ENCODE measurements at places on chromosomes 12 and 14.

DNA sequence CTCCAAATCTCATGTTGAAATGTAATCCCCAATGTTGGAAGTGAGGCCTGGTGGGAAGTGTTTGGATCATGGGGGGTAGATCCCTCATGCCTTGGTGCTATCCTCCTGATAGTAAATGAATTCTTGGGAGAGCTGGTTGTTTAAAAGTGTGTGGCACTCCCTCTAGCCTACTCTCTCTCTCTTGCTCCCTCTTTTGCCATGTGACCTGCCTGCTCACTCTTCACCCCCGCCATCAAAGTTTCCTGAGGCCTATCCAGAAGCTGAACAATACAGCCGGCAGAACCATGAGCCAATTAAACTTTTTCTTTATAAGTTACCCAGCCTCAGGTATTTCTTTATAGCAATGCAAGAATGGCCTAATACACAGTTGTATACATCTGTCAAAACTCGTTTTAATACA lies 62.5 kb downstream of the BCL2L14 start:
- no peak for DNase-seq

GRCh38 chr12:115504306-115505290 lies 772.9 kb downstream of the MED13L start:
- no peak for DNase-seq

DNA sequence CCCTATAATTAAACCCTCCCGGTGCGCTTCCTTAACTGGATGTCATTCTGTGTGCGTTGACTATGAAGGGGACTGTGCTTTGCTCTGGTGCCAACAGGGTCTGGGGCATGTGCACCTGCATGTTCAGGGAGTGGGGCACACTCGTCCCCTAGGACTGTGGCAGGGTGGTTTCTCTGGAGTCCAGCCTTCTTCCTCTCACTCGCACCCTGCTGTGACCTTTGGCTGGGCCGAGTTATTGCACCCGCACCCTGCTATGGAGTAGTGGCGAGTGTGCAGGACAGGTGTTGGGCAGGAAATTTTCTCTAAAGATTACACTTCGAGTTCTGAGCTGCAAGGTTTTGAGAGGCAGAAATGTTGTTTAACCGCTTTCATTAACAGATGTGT lies 138.9 kb downstream of the PLXNC1 start:
- peak; percentile 21 for DNase-seq

DNA sequence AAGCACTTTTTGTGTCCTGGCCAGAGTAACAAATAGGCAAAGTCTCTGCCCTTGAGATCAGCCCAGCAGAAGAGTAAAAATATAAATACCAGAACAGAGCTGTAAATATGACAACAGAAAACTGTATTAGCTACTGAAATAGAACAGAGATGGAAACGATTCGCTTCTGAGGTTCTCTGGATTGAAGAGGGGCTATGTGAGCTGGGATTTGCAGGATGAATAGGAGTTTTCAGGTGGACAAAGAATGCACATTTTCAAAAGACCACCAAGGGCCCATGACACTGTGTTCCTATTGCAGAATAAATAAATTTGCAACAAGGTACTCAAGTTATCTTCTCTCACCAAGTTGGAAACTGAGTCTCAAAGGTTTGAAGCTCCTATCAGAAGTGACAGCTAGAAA lies 176.6 kb downstream of the BCL11B start:
- no peak for DNase-seq

DNA sequence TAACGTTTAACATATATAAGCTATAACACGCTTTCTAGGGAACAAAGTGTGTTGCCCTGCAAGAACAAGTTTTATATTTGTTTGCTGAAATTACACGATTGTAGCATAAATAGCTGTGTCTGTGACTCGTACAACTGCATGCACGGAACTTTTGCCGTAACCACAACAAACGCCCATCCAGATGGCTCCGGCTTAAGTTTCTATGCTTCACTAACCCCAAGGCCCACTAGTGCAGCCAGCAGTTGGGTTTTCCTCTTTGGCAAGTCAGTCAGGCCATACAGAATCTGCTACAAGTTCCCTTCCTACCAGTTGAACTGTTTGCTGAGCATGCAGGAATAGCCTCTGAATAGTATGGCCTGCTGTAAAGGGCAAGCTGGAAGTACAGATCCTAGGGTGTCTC lies 12.1 kb downstream of the CSRP2 start:
- no peak for DNase-seq

DNA sequence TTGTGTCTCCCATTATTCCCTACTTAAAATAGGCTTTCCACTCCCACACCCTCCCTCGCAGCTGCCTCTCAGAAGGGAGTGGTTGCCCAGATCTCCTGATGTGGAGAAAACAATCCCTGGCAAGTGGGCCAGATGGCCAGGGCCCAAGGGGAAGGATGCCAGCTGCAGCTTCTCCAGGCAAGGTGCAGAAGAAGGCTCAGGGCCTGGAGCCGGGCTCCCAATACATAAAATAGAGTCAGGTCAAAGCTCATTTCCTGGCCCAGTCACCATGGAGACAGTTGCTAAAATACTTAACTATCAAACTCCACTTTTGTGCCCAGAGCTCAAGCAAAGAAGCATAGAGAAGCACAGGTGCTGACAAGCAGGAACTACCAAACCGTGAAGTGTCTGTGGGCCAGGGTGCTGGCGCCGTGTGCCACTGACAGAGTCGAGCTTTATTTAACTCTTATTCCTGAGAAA lies 45.7 kb upstream of the ITPR2 start:
- no peak for DNase-seq

GRCh38 chr12:96502477-96502876 lies 13.1 kb downstream of the CFAP54 start:
- no peak for DNase-seq

DNA sequence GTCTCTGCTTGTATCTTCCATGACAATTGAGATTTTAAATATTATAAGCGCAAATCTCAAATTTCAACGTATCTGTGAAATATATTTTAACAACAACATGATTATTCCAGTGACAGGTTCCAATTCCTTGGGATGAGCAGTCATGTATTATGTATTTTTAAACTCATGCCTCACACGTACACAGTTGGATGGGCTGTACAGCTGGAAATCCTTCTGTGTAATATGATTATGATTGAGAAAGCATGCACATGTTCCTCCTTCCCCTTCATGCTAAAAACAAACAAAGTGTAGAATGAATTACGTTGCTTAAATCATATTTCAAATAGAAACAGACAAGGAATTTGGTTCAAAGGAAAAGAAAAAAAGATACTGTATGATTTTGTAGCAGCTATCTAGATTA lies 428.3 kb downstream of the TMTC2 start:
- no peak for DNase-seq

GRCh38 chr12:18224745-18225144 lies 36.6 kb upstream of the PIK3C2G start:
- peak; percentile 31 for DNase-seq

DNA sequence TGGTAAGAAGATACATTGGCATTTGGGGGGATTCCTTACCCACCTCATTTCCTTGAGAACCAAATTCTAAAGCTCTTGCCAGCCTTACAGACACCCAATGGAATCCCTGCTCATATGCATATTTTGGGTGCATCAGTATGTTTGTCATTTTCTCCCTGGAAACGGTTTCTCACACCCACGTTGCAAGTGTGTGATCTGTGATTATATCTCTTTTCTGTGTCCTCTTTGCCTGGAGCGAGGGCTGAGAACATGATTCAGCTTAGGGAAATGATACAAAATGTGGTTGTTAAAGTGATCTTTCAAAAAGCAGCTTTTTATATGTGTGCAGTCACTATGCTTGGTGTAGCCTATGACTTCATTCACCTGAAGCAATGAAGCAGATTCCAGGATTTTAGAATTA lies 52.0 kb downstream of the KCNMB4 start:
- DNase-seq, result no peak

DNA sequence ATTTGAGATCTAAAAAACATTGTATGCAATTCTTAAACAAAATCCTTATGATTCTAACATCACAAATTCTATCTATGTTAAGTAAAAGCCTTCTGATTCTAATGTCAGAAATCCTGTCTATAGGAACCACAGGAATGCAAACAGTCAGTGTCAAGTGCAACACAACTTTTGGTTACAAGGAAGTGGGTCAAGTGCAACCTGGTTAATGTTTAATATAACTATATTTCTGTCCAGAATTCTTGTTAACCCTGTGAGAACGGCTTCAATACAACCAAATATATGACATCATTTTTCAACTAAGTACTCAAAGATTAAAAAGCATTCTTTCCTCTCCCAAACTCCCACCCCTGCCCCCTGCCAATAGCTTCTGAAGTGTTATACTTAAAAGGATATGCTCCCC lies 107.9 kb upstream of the PLEKHA5 start:
- no peak for DNase-seq

DNA sequence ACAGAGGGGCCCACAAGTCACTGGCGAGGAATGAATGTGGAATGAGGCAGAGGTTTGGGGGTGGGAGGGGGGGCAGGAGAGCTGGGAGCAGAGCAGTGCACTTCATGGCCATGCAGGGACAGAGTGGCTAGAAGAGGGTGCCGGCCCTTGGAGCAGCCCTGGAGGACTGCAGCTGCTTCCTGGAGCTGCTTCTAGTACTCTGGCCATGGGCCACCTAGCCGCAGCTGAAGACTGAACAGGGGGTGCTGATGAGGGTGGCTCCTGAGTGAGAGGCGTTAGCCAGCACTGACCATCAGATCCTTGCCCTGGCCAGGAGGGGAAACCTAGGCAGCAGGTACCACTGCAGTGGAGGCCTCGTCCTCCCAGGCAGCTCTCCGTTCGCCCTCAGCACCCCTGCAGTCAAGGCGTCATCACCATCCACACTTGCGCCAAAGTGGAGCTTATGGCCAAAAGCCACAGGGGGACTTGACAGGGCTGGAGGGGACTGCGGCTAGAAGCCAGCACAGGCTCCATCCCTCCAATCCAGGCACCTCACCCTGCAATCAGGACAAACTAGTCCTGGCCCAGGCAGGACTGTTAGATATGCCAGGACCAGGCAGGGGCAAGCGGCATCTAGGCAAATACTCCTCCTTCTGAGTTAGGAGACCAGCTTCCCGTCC lies 16.4 kb downstream of the OTUB2 start:
- DNase-seq, result no peak

GRCh38 chr12:19654650-19655376 lies 215.5 kb downstream of the AEBP2 start:
- no peak for DNase-seq

GRCh38 chr14:66641861-66642635 lies 134.1 kb downstream of the GPHN start:
- no peak for DNase-seq

DNA sequence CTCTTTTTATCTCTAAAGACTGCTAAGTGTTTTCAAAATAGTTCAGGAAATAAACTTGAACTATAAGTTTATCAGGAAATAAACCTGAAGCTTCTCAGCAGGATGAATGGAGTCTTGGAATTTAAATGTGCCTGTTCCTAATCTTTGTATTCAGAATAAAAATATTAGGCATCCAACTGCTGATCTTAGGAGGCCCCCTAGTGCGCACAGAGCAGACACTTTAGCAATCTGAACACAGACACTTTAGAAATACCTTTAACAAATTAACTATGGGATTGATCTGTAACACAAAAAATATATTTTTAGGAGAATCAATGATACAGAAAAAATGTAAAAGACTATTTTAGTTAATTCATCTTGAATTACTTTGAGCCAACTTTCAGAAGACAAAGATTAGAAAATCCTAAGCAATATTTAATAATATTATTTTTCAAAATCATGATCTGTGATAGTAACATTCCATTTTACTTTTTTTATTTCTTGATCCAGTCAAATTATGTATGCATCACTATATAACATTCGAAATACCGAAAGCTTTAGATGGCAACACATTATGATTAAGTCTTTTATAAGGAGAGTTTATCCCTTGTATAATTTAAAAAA lies 80.9 kb downstream of the SLC41A2 start:
- DNase-seq, result peak; percentile 5

GRCh38 chr14:65084554-65085505 lies 17.5 kb downstream of the MAX start:
- no peak for DNase-seq

DNA sequence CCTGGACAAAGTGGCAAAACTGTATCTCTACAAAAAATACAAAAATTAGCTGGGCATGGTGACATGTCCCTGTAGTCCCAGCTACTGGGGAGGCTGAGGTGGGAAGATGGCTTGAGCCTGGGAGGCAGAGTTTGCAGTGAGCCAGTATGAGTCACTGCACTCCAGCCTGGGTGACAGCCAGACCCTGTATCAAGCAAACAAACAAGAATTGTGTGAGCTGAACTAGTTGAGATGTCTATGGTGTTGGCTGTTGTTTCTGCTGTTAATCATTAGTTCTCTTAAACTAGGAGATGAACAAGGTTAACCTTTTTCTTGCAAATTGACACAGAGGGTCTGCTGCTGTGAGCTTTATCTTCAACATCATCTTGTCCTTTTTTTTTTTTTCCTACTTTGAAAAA lies 23.6 kb downstream of the RASSF3 start:
- DNase-seq, result no peak

GRCh38 chr14:99884834-99885648 lies 91.8 kb downstream of the EML1 start:
- DNase-seq, result peak; percentile 55

- DNase-seq, result no peak
Measured at GRCh38 chr12:78703820-78704525, 160.6 kb upstream of the SYT1 start.

DNA sequence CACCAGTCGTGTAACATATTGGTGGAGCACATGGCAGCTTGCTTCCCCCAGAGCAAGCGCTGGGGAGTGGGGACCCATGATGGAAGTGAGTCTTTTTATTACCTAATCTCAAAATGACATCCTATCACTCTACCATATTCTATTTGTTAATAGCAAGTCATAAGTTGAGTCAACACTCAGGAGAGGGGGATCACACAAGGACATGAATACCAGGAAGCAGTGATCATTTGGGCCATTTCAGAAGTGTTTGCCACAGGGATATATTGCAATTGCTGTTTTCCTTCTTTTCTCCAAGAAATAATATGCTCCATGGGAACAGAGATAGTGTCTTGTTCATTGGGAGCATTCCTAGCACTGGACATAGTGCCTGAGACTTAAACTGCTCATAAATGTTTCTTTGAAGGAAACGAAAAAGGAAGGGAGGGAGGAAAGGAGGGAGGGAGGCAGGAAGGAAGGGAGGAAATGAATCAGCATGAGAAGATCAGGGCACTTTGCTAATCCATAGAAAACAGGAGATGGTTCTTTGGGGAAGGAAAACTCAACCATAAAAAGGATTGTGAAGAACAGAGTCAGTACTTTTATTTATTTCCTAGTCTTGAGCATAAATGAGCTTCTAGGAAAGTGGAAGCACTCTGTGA lies 39.2 kb upstream of the EEA1 start:
- DNase-seq, result no peak

DNA sequence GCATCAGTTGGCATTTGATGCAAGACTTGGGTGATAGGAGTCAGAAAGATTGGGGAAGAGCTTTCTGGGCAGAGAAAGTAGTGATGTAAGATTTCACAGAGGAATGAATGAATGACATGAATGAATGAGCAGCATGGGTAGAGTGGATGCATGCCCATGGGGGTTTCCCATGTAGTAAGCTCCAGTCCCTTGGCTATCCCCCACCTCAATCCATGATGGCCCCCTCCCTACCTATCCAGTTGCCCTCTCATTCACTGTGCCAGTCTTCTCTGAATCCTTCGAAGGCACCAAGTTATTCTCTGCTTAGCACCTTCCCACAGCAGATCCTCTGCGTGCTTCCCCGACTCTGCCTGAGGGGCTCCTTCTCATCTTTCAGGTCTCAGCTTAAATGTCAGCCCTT lies 32.0 kb downstream of the ERH start:
- DNase-seq, result no peak
